ENCODE measurements at places on chromosomes 7 and 10.

GRCh38 chr10:130111852-130112180, 1.2 kb upstream of the C10orf143 start:
- no peak for DNase-seq

- no peak for DNase-seq
Observed at GRCh38 chr10:78300526-78300925, 266.9 kb downstream of the RPS24 start.

DNA sequence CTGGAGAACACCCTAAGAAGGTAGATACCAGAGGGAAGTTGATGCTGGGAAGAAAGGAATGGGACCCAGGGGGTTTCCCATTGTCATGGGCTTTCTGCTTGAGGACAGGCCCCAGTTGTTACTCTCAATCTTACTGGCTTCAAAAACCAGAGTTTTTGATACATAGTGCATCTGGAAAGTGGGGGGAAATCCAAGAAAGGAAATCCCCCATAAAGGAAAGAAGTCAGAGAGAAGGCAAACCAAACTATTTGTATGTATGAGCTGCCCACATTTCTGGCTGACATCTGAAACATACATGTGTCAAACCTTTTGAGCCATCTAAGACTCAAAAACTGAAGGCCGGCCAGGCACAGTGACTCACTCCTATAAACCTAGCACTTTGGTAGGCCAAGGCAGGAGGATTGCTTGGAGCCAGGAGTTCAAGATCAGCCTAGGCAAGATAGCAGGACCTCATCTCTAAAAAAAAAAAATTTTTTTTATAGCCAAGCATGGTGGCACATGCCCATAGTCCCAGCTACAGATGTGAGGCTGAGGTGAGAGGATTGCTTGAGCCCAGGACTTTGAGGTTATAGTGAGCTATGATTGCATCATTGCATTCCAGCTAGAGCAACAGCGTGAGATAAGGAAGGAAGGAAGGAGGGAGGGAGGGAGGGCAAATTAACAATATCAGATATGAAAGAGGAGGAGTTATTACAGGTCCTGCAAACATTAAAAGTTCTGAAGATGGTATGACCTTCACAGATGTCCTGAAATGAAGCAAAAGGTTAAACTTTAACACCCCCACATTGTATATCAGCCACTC, 6.7 kb upstream of the COA1 start:
- no peak for DNase-seq

DNA sequence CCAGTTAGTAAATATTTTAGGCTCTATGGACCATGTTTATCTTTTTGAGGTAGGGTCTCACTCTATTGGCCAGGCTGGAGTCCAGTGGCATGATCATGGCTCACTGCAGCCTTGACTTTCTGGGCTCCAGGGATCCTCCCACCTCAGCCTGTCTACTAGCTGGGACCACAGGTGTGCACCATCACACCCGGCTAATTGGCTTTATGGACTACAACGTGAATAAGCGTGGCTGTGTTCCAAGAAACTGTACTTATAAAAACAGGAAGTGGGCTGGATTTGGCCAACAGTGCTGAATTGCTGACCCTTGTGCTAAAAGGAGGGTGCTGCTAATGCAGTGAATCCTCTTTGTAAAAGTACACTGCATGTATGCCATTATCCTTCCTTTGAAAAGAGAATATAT, 111.7 kb upstream of the CDK13 start:
- DNase-seq: peak; percentile 95

DNA sequence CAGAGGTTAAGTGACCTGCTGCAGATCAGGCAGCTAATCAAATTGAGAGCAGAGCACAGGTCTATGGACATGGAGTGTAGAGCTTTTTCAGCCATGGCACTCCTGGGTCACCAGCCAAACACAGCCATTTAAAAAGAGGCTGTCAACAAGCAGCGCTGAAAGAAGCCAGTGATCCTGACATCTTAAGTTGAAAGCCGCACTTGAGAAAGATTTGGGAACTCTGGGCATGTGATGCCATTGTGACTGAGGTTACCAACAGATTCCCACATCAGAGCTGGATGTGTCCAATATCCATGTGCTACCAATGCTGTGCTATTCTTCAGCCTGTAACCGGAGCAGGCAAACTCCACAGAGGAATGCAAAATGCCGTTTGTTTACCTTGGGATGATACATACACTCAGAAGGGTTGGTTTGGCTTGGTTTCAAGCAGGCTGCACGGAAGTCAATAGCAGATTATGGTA, 56.2 kb upstream of the ABLIM1 start:
- no peak for DNase-seq
